SK-N-SH (cell line): ENCODE measurements at places on chromosomes 4 and X.

DNA sequence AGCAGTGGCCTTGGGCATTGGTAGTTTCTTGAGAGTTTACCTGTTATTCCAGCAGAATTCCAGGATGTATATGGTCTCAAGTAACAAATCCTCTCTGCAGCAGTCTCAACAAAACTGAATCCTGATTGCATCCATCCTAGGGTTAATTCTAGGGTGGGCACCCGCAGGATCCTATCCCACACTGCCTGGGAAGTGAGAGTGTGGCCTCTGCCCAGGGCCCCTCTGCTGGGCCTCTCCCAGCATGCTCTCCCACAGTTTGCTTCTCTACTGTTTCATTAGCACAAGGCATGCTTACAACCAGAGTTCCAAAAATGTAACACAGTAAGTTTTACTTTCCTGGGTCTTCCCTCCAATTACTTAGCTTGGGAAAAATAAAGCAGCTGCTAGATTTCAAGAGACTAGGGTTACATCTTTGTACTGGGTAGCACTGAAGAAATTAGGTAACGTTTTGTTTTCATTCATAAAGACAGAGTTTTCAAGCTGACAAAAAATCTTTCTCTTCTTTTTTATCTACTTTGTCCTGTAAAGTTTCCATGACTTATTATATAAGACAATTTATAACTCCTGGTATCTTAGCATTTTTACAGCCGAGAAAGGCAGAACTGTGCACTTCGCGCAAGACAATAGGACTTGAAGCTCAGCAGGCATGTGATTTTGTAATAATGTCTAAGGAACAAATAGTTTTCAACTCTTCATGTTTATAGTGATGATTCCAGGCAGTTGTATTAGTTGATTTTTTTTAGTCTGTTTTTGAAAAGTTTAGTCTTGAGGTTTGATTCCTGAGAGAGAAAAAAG is 131.2 kb upstream of the PCDH18 start:
- no peak for DNase-seq

GRCh38 chrX:109934434-109934833 is 68.5 kb upstream of the TMEM164 start:
- no peak for DNase-seq

- no peak for DNase-seq
These were observed 154.2 kb upstream of the TBL1X start for GRCh38 chrX:9310616-9311015.

- no peak for DNase-seq
These were observed 68.9 kb downstream of the HTRA3 start for GRCh38 chr4:8338351-8338961.

DNA sequence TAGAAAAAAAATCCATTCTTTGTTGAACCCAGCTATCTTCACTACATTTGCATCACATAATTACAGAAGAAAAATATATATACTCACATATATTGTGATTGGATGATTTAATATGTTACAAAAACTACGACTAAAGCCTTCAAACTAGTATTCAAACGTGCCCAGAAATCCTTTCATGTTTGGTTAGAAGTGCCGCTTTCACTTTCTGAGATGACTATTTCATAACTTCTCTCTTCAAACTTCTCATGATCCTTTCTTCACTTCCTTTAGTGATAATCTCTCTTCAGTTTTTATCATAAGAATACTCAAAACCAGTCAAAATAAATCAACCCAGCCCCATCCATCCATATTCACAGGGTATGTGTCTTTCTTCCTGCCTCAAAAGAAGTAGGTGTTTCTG is 50.8 kb upstream of the NAF1 start:
- no peak for DNase-seq
